Stimulated activated CD8-positive, alpha-beta memory T cell treated with anti-CD3 and anti-CD28 coated beads, Interleukin-2, amount 100 ng/mL, for 1 hour (primary cell): ENCODE measurements at places on chromosomes 3 and 15.

GRCh38 chr3:28682121-28682520 is 333.5 kb upstream of the AZI2 start:
- no peak for DNase-seq

DNA sequence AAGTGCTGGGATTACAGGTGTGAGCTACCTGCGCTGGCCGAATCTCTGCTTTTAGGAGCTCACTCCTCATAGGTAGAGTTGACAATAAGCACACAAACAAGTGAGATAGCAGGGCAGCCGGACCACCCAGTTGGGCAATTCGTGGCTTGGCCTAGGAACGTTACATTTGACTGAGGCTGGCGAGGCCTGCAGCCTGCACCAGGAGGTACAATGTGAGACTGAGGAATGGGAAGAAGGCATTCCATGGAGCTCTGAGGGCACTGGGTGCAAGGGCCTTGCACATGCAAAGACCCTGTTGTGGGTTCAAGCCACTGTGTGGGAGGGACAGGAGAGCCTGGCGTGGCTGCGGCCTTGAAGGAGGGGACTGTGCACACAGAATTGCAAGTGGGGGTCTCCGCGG is 152.5 kb downstream of the LRRK1 start:
- no peak for DNase-seq

GRCh38 chr3:44036850-44037249 is 204.8 kb upstream of the TOPAZ1 start:
- DNase-seq, result no peak

DNA sequence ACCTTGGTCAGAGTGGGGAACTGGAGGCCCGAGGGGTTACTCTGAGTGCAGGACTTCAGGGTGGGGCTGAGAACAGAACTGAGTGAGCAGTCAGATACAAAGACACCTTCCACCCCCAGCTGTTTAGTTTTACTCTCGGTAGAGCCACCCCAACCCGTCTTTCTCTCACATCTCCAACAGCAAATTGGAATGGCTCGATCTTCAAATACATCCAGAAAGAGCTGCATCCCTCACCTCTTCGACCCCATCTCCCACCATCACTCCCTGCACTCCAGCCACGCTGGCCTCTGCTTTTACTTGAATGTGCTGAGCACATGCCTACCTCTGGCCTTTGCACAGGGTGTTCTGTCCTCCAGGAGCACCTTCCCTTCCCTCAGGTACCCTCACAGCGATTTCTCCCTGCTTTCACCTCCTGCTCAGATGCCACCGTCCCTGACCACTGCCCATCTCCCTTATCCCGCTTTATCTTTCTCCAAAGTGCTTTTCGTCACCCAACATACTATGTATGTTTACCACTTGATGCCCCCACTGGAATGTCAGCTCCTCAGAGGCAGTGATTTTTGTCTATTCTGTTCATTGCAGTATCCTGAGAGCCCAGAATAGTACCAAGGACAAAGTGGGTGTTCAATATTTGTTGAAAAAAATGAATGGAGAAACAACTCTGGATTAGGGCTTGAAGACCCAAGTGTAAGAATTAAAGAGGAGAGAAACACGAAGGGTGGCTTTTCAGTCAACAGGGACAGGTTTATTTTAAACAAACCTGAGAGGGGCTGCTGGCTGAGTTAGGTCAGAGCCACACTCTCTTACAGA is 4.4 kb downstream of the CHCHD4 start:
- no peak for DNase-seq

DNA sequence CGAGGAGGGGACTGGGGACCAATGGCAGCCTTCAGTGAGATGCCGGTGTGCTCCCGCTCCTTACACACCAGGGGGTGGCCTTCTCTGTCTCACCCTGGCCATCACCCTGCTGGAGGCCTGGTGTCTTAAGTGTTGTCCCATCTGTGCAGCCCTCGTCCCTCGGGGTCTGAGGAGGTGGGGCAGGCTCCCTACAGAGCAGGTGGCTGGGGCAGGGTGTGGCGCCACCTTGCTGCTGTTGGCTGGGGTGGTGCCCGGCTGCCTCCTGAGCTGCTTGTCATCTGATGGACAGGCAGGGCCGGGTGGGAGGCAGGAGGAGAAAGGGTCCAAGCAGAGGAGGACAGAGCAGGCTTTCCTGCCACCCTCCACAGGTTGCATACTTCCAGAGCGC is 25.9 kb downstream of the PTPN23 start:
- no peak for DNase-seq

DNA sequence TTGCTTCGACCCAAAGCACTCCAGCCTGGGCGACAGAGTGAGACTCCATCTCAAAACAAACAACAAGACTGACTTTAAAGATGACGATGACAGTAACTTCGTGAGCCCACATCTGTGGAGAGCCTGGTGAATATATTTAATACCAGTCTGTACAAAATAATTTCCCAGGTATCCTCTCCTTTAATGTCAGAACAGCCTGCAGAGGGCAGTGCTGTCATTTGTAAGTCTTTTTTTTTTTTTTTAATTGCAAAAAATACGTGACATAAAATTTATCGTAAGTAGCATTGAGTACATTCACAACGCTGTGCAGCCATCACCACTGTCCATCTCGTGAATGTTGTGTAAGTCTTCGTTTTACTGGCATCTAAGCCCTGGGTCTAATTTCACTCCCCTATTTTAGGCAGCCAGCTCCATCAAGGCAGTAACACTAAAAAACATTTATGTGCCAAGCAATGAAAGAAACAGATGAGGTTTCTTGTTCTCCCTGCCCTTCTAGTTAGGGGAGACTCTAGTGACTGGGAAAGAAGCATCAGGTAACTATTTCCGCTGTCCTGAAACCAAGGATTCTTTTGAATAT is 1.4 kb downstream of the HTD2 start:
- DNase-seq, result no peak

DNA sequence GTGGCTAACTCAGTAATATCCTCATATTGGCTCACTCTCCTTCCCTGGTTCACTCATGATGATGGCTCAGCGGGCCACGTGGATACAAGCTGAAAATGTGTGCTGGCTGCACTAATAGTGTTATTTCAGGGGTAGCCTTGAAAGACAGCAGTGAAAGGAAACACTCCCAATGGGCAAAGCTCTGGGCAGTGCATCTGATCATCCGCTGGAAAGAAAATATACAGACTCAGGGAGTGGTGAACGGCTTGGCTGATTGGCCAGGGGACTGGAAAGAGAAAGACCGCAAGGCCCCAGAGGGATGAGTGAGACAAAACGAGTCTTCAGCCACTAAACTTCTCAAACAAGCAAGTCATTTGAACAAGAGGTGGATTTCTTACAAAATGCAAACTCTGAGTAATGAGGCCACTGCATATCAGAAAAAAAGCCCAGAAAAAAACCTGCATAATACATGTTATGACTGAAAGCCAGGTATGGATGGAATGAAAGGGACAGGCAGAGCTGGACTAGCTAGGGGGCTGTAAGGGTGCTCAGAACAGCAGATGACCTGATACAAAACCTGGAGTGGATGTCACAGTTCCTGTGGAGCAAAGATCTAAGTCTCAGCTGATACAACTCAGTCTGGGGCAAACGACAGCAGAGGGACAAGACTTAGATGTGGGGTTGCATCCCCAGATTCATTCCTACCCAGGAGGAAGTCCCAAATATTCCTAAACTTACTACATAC is 33.3 kb downstream of the CMTM6 start:
- DNase-seq, result no peak

- no peak for DNase-seq
Measured at GRCh38 chr3:150599611-150600297, 3.4 kb upstream of the SELENOT start.

GRCh38 chr3:156360963-156361362 is 194.0 kb downstream of the SSR3 start:
- no peak for DNase-seq

- DNase-seq, result no peak
Measured at GRCh38 chr3:73437828-73438227, 186.9 kb downstream of the PDZRN3 start.

- no peak for DNase-seq
Measured at GRCh38 chr15:75225951-75226732, 24.5 kb downstream of the C15orf39 start.
